ENCODE measurements at places on chromosomes 13 and 19. TPM values are rescaled to one million over a fixed set of nuclear protein-coding genes. Genes with fewer than 3 reads are reported as not detected.

QPCTL gene
- 4.7 TPM for total RNA-seq

RNF225 gene
- 0.98 TPM for total RNA-seq

STOML3 gene
- not detected for total RNA-seq

DNA sequence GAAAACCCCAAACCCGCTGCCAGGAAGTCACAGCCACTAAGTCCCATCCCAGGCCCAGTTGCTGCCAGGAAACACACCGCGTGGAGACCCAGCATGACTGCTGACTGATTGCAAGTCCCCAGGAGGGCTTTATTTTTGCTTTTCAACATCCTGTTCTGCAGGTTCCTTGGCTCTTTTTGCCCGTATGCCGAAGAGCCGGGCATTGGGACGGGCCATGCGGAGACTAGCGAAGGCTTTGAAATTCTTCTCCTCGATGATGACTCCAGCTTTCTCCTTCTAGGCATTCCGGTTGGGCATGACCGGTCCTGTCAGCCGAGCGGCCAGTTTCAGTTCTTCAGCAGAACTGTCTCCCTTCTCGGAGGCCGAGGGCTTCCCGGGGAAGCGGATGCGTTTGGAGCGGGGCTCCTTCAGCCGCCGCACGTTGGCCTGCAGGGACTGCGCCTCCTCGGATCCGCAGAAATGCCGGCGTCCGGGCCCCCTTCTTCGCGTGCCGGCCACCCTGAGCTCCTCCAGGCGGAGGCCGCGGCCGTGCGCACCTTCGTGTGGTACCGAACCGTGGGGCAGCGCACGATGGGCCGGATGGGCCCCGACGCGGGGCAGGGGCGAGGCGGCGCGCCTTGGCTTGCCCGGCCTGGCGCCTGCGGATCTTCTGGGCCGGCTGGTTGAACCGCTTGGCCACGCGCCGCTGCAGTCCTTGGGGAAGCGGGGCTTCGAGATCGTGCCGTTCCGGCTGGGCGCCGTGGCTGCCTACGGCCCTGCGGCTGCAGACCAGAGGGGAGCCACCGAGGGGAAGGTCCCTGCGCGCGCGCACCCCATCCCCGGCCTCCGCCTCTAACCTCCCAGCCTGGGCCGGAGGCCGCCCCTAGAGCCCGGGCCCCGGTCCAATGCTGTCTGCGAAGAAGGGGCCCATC is 15.2 kb downstream of the ZSCAN5C start:
- H3K27ac ChIP-seq: peak overlapping the region; percentile 55
- H3K27me3 ChIP-seq: no peaks in the 10 kb centered on the region
- peaks cover 13% of the 10 kb centered on the region for H3K4me1 ChIP-seq

DNA sequence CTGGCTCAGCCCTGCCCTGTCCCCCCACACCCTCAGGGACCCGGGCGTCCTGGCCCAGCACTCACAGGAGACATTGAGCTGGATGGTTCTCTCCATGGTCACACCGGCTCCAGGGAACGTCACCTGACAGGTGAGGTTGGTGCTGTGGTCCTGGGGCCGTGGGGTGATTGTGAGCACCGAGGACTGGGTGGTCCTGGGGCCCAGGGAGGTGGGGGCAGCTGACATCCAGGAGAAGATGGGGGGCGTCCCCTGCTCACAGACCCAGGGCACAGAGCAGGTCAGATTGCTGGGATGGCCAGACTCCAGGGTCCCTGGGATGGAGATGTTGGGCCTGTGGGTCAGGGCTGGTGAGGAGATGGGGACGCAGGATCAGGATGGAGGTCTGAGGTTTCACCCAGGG is 854 bp downstream of the SIGLEC6 start:
- no peaks in the 10 kb centered on the region for H3K4me1 ChIP-seq
- no peaks in the 10 kb centered on the region for H3K36me3 ChIP-seq
- H3K4me3 ChIP-seq: no peak overlapping the region
- DNase-seq: no peak
- H3K27me3 ChIP-seq: no peaks in the 10 kb centered on the region
- H3K27ac ChIP-seq: no peak overlapping the region

DNA sequence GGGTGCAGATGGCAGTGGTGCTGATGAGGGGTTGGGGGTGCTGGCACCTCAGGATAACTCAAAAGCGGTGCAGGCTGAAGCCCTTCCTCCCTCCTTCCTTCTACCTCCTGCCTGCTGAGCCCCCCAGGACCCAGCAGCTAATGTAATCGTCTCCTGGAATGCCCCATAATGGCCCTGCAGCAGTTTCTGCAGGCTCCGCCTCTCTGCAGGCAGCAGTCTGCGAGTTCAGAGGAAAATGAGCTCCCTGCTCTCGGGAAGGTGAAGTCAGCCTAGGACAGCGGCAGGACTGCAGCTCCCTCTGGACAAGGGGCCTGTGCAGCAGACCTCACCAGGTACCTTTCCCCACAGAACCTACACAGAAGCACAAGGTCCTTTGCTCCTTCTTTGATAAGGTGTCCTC is 130.9 kb downstream of the ZDHHC20 start:
- H3K27me3 ChIP-seq: no peaks in the 10 kb centered on the region
- H3K27ac ChIP-seq: no peak overlapping the region
- no peak for DNase-seq
- no peak overlapping the region for H3K4me3 ChIP-seq
- H3K36me3 ChIP-seq: no peaks in the 10 kb centered on the region

DNA sequence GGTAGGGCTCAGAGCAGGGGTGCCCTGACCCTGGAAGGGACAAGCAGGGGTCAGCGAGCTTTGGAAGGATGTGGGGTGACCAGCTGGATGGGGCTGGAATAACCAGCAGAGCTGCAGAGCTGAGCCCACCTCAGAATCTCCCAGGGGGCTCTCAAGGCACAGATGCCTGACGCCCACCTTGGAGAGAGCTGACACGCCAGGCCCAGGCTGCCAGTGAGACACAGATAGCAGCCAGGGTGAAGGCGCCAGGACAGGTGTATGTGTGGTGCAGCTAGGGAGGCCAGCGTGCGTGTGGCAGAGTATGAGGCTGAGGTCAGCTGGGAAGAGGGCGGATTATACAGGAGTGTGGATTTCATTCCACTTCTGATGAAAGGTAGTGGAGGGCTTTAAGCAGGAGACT is 8.9 kb downstream of the AP1M1 start:
- H3K27ac ChIP-seq: no peak overlapping the region
- H3K36me3 ChIP-seq: no peaks in the 10 kb centered on the region
- peaks cover 4% of the 10 kb centered on the region for H3K4me1 ChIP-seq
- DNase-seq: no peak

ELSPBP1 gene
- not detected for total RNA-seq

ANGPTL8 gene
- total RNA-seq: not detected

NPHS1 gene
- not detected for total RNA-seq
